ENCODE measurements at places on chromosomes 3 and 15.

- DNase-seq: no peak
Observed at GRCh38 chr15:58746174-58746573, 3.3 kb downstream of the ADAM10 start.

GRCh38 chr3:159819676-159820075 is 169.0 kb upstream of the IL12A start:
- DNase-seq: no peak

GRCh38 chr15:101190092-101190595 is 61.7 kb downstream of the CHSY1 start:
- no peak for DNase-seq

GRCh38 chr3:21697707-21698106 is 53.3 kb downstream of the ZNF385D start:
- DNase-seq: no peak

GRCh38 chr15:57235873-57236272 is 140.4 kb upstream of the CGNL1 start:
- DNase-seq: no peak

DNA sequence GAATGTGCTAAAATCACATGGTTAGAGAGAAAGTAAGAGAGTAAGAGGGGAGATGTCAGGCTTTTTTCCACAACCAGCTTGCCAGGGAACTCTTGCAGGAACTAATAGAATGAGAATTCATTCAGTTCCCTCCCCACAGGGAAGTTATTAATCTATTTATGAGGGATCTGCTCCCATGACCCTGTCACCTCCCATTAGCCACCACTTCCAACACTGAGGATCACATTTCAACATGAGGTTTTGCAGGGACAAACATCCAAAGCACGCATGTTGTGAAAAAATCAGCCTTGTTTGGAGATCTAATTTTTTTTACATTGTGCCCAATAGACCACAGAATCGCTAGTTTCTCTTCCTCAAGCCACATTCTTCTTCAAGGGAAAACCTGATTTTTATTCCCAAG is 904.0 kb downstream of the TBL1XR1 start:
- DNase-seq: no peak

DNA sequence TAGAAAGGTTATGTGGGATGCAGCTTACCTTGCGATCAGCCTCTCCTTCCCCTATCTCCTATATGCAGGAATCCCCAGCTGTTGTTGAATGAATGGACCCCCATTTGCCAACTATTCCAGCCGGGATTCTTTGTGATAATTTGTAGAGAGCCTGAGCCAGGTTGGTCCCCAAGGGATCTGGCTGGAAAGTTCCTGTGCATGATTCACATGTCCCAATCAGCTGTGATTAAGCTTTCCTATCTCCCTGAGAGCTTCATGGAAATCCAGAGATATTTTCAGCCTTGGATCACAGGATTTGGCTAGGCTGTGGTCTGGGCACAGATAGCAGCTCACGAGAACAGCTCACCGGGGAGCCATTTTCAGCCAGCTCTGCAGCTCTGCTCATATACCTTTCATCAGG is 76.7 kb downstream of the ARNT2 start:
- no peak for DNase-seq

DNA sequence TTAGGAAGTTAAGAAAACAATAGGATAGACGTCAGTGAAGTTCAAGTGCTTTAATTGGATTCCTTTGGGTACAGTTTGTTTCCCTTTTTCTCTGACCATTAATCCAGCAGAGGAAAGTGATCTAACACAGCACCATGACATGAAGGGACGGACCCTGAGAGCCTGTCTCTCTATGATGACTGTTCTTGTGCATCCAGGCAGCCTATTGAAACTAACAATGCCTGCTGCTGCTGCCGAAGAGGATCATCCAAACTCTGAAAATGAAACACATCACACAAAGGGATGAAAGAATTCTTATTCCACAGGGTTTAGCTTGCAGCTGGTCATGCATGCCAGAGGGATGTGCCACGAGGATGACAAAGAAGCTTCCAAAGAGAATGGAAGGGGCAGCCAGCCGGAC is 75.5 kb downstream of the ZBTB20 start:
- no peak for DNase-seq

- no peak for DNase-seq
Observed at GRCh38 chr3:11769704-11770476, 76.8 kb downstream of the TAMM41 start.

- DNase-seq: no peak
Observed at GRCh38 chr15:66965201-66965900, 100.1 kb upstream of the SMAD3 start.

DNA sequence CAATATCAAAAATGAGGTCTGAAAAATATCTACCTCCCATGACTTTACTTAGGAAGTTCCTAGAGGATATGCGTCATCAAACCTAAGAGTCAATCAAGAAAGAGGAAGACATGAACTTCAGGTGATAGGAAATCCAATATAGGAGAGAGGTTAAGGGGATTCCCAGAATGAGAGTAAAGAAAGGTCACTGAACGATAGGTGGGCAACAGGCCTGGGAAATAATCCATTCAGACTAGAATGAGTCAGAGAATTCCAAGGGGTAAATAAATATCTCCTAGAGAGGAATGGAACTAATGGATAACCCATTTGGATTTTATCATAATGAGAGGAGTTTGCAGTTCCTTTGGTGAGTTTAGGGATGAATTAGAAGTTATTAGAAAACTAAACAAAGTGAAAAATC is 131.1 kb upstream of the NUDT16 start:
- no peak for DNase-seq

DNA sequence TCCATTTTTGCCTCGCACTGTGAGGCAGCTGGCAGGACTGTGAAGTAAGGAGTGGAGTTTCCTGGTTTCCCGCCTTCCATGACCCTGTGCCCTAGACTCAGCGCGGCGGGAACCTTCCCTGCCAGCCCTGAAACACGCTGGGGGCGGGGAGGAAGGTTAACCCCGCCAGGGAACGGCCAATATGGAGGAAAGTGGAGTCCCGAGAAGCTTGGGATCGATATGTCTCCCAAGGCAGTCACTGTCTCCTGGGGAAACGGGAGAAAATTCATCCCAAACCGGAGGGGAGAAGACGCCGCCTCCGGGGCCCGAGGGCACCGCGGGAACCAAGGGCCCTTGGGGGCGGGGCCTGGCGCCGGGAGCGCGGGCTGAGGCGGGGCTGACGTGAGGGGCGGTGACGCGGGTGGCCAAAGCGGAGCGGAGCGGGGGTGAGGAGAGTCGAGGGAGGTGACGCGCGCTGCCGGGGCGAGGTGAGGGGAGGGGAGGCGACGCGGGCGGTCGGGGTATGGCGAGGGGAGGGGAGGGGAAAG is at the start of gene HMCES:
Gene HMCES (plus strand): TSS at position 432 of the 527 bp plus-strand sequence. CDS start 863 bp downstream, outside the sequence.
- DNase-seq: peak; percentile 93

- no peak for DNase-seq
Observed at GRCh38 chr15:98776607-98777281, 128.4 kb downstream of the IGF1R start.

GRCh38 chr3:109563149-109563548 is 225.8 kb upstream of the DPPA4 start:
- peak; percentile 6 for DNase-seq

DNA sequence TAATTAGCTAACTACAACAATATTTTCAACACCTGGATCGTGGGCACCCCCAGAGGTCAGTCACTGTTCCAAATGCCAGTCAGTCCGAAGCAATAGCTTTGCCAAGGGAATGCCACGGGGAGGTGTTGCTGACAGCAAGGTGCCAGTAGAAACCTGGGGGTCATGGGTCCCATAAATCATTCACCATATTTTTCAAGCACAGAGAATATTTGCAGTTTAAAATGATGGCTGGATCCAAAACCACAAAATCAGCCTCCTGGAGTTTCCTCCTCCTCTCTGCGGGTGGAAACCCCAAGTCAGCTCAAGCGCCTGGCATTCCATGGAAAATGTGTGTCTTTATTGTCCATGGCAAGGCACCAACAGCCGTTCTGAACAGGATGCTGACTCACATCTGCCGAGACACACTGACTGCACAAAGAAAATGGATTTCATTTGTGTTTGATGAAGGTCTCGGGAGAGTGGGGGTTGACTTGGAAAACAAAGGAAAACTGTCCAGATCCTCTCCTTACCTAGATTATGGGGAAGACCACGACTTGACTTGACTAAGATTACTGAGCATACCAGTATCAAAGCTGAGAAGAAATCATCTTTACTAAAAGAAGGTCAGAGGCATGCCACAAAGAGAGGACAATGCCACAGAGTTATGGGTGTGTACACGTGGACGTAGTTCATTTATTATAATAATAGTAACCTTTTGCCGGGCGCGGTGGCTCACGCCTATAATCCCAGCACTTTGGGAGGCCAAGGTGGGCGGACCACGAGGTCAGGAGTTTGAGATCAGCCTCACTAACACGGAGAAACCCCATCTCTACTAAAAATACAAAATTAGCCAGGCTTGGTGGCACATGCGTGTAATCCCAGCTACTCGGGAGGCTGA is 26.4 kb downstream of the ANXA2 start:
- peak; percentile 15 for DNase-seq

GRCh38 chr15:40336744-40337122 is 4.0 kb downstream of the CCDC9B start:
- no peak for DNase-seq

- no peak for DNase-seq
Observed at GRCh38 chr3:8499181-8499611, 2.4 kb upstream of the LMCD1 start.

DNA sequence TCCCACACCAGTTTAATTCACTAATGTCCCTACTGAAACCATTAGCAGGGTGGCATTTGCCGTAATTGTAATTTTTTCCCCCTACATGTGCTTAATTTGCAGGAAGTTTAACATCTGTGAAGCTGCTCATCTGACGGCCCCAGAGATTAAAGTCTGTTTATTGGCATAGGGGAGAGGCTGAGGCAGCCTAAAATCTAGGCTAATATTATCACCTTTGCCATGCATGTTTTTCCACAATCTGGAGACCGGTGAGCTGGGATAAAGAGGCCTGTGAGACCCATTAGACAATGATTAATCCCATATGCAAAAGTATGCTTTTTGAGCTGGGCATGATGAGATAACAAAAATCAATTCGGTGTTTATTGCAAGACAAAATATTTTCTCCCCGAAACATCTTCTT is 561.2 kb upstream of the ALCAM start:
- no peak for DNase-seq

- DNase-seq: no peak
Observed at GRCh38 chr15:84824260-84825007, 7.3 kb downstream of the ALPK3 start.

- no peak for DNase-seq
Observed at GRCh38 chr3:183061391-183062172, 37.7 kb downstream of the MCCC1 start.

DNA sequence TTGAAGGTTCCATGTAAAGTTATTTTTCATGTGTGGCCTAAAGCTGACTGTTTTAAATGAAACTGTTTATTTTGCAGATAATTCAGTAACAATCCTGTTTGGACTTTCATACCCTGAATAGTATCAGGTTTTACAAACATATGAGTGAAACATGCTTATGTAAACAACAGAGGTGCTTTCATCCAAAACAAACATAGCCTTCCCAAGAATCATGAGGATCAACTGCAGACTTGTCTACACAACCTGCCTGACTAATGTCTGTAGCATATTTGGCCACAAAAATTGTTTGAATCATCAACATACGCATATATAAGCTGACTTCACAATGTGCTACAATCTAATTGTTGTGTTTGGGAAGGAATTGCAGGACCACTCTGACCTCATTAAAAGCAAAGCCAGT is 190.4 kb downstream of the DIPK2A start:
- DNase-seq: no peak

- no peak for DNase-seq
Observed at GRCh38 chr15:36544518-36545466, 34.6 kb upstream of the CDIN1 start.

DNA sequence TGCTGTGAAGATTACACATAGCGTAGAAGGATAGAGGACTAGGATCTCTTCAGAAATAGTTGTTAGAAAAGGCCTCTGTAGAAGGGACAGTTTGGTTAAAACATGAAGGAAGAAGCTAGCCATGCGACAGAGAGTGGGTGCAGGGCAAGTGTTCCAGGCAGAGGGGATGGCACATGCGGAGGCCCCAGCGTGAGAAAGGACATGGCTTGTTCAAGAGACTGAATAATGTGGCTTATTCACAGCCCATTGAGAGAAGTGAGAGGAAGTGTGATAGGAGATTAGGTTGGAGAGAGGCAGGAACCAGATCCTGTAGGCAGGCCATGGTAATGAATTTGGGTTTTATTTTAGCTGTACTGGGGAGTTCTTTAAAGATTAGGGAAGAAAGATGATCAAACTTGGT is 56.4 kb downstream of the NEO1 start:
- no peak for DNase-seq

DNA sequence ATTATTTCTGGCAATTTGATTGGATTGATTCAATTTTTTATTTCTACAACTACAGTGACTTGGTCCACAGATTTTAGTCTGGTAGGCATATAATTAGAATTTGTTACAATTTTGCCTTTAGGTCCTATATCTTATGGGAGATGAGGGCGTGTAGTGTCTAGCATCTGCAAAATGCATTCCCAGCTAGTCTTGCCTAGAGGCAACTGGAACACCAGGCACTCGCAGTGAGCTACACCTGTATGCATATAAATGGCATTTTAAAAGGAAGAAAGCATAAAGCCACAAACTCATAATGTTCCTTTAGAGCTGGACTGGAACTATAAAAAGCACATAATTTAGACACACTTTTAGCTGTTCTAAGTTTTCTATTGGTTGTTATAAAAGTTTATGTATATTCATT is 17.9 kb upstream of the SPPL2A start:
- DNase-seq: no peak

- no peak for DNase-seq
Observed at GRCh38 chr3:106290304-106290997, 421.6 kb upstream of the CBLB start.

DNA sequence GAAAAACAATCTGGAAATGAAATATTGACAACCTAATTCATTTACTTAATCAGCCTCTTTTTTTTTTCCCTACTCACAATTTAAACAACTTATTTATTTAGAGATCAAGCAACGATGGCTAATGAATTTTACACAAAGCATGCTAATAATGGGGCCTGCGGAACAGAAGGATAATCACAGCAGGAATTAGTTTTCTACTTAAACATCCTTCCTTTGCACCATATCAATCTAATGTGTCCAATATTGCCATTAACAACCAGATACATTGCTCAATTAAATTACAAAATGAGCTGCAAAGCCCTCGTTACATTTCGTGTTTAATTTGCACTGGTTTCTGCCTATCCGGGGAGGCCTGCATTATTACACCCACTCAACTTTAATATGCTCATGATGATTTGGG is 99.2 kb downstream of the RAB11A start:
- no peak for DNase-seq

- no peak for DNase-seq
Observed at GRCh38 chr3:66518126-66518525, 17.3 kb upstream of the LRIG1 start.

GRCh38 chr3:158221426-158221825 is 111.5 kb downstream of the RSRC1 start:
- no peak for DNase-seq
